Erythroblast (primary cell): ENCODE measurements at places on chromosomes 2 and 18.

- DNase-seq = peak; percentile 55
These were observed 26.1 kb downstream of the KCTD18 start for GRCh38 chr2:200483729-200484198.

DNA sequence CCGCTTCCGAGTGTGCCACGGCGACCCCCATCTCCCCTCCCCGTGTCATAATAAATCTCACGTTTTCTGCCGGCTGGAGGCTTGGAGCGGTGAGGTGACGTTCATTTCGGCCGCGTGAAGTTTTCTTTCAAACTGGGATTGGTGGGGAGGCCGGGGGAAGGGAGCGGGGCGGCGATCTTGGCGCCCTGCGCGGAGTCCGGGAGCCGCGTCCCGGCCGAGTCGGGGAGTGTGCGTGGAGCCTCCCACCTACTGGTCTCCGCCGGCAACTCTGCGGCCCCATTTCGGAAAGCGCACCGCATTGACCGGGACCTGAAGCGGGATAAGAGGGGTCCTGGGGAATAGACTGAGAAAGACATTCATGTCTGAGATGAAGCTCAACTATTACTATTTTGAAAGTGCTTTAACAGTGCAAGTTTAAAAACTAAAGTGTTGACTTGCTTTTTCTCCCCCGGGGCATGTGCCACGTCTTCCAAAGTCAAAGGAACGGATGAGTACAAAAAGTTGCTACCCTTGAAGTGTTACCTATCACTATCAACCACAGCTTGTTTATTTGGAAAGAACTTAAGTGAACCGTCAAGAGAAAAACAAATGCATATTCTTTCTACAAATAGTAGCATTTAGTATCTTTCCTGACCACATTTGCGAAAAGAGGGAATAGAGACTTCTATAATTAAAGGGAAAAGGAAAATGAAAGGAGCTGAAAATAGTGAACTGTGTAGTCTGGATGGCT is 818 bp upstream of the IKZF2 start:
- peak; percentile 56 for DNase-seq

DNA sequence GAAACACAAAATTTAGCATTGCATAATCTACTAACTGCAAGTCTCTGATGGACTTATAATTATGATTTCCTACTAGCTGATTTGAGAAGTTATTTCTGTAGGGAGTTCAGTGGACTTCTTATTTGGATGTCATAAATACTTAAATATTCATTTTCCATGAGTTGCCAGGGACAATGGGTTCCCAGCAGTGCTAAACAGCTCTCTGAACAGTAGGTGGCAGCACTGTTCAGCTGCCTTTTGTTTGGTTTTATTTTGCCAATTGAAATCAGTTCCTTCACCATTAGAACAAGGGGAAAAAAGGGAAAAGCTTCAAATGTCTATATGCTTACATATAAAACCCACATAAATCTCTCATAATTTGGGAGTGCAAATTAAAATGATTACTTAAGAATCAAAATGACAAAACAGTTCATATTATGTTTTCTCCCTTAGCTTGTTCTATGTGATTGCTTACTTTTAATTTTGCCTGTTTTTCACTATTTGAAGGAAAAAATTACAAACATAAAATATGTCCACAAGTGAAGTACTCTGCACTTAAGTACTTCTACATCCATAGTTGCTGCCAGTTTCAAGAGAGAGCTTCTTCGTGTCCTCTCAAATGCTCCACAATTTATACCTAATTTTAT is 898.9 kb downstream of the CPS1 start:
- peak; percentile 51 for DNase-seq

- DNase-seq = no peak
These were observed 24.1 kb downstream of the CFLAR start for GRCh38 chr2:201139836-201140604.
